ENCODE measurements at places on chromosomes 7 and 10. TPM values are rescaled to one million over a fixed set of nuclear protein-coding genes. Genes with fewer than 3 reads are reported as not detected.
A peak's percentile ranks its signal among the peaks of the same experiment; 100 is the strongest.

Gene CYP3A4
- total RNA-seq, result not detected

Gene TDRD1
- total RNA-seq, result not detected

Gene C10orf105
- total RNA-seq, result not detected

Gene GPER1
- total RNA-seq, result 2.3 TPM

Gene RPEL1
- total RNA-seq, result 0.13 TPM

Gene MMRN2
- total RNA-seq, result 82.2 TPM

Gene TMEM196
- not detected for total RNA-seq

Gene SMO
- 2.3 TPM for total RNA-seq

DNA sequence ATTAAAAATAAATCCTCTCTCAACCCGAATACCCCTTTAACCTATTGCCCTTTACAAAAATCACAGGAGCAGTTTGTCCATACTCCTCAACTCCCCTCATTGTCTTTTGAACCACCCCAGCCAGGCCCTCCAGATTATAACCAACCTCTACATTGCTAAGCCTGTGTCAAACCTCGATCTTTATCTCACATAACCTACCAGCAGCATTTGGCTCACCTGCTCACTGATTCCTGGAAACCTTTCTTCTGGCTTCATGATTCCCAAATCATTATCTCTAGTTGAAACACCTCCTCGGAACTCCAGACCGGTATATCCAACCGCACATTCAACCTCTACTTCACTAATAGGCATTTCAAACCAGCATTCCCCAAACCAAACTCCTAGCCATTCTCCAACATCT, 11.8 kb downstream of the SEC61G start:
- DNase-seq, result no peak

GRCh38 chr7:134021836-134022235, 105.3 kb upstream of the LRGUK start:
- DNase-seq, result no peak

- DNase-seq, result peak; percentile 24
Measured at GRCh38 chr7:150665089-150665748, 20.3 kb upstream of the GIMAP2 start.

GRCh38 chr7:106896231-106896630, 31.1 kb downstream of the PIK3CG start:
- DNase-seq, result no peak

- DNase-seq, result no peak
Measured at GRCh38 chr7:106125417-106125816, 13.3 kb upstream of the SYPL1 start.

DNA sequence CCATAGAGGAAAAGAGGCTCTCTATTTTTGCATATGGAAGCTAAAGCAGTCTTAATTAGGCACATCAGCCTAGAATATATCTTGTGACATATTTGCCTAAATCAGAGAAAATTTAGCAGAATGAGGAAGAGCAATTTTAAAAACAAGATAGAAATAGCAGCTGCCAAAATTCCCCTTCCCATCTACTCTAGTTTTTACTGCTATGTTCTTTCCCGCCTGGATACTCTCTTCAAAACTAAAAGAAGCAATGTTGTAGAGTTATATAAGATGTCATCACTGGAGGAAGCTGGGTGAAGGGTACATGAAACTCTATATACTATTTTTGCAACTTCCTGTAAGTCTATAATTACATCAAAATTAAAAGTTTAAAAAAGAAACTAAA, 87.0 kb downstream of the ARMH3 start:
- DNase-seq, result no peak

DNA sequence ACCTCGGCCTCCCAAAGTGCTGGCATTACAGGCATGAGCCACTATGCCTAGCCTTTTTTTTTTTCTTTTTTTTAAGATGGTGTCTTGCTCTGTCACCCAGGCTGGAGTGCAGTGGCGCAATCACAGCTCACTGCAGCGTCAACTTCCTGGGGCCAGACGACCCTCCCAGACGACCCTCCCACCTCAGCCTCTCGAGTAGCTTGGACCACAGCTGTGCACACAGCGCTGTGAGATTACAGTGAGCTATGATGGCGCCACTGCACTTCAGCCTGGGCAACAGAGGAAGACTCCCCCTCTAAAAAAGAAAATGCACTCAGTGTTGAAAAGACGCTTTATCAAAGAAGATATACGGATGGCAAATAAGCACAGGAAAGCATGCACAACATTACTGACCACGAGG, 16.5 kb upstream of the WIPI2 start:
- no peak for DNase-seq

DNA sequence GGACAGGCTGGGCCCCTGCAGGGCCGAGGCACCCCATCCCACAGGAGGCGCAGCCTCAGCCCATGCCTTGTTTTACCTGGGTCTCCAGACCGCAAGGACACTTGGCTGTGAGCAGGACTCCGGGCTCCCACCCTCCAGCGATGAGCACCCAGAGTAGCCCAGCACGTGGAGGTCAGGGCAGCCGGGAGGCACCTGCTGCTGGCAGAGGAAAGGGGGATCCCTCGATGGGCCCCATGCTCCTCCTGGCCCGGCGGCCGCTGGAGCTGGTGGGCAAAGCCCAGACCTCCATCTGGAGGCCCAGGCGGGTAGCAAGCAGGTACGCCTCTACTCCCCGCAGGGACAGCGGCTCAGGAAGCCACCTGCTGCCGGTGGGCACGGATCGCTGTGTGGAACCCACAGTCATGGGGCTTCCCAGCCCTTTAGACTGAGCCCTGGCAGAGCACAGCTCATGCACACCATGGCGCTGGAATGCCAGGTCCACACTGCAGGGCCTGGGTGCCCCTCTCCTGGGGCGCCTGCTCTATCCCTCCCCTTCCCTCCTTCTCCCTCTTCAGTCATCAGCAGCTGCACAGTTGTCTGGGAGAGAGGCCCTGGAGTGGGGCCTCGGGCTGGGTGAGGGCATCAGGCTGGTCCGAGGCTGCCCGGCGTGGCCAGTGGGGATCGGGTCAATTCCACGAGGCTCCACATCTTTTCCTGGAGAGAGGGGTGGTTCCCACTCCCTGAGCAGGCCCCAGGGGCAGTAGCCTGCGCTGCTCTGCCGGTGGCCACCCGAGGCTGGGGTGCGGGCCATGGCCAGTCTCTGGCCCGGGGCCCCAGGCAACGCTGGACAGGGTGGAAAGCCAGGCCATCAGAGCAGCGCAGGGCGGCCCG, 65.7 kb downstream of the PWWP2B start:
- DNase-seq, result no peak

DNA sequence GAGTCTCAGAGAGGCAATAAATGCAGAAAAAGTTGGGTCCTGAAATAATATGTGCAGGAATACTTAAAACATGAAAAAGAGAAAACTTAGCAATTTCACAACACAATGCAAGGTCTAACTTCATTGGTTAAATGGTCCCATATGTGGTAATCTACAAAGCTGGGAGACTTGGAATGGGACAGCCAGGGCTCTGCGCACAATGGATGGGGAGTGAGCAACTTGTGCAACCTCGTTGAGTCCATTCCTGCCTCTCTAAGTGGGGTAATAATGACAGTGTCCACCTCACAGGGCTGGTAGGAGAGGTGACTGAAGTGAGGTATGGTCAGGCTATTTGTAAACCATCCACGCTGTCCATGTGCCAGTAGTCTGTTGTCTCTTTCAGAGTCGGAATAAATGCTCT, 11.8 kb upstream of the EMX2 start:
- DNase-seq, result no peak

DNA sequence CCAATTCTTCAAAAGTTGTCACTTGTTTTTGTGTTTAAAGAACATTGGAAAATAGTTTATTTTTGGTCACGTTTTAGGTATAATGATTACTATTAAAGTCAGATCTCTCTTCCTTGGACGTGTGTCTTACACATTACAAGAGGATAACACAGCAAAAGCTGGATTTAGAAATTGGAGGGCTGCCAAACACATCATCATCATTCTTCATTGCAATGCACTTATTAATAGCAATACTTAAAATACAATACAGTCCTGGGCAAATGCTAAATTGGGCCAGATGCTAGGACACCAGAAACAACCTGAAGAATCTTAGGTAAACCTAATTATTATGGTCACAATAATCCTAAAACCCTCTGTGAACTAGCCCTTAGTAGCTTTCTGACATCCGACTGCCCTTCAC, 303.6 kb downstream of the DGKB start:
- DNase-seq, result no peak

DNA sequence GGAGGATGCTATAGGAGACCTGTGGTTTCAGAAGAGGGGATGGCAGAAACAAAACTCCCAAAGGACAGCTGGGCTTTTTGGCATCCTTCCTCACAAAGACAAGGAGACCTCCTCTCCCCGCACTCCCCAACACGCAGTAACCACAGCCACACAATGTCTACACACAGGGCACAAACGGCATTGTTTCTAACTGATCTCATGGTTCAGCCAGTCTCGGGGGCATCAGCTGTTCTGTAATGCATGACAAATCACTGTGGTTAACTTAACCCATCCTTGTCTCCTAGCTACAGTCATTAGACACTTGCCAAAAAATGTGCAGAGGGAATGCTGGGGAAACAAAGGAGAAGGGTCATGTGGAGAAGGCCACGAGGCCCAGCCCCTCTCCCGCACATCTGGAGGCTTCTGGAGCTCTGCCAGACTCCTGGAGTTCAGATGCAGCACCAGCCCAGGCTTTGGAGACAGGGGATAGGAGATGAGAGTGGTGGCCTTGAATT, 7.6 kb upstream of the ADAMTS14 start:
- no peak for DNase-seq

DNA sequence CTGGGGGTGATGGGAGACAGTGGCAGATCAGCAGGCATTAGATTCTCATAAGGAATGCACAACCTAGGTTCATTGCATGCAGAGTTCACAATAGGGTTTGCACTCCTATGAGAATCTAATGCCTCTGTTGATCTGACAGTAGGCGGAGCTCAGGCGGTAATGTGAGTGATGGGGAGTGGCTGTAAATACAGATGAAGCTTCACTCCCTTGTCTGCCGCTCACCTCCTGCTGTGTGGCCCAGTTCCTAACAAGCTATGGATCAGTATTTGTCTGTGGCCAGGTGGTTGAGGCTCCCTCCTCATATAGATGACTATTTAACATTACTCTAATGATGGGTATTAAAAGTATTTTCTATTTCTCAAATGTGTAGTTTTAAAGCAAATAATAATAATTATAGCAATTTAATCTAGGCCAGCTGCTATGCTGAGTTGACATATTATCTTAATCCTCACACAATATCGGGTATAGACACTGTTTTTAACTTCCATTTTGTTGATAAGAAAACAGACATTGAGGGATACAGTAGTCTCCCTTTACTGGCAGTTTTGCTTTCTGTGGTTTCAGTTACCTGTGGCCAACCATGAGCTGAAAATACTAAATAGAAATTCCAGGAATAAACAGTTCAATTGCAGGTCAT, 39.9 kb downstream of the KIF20B start:
- DNase-seq, result no peak

GRCh38 chr7:45524445-45524844, 49.7 kb upstream of the ADCY1 start:
- no peak for DNase-seq

- no peak for DNase-seq
Measured at GRCh38 chr7:80929619-80930018, 10.8 kb upstream of the SEMA3C start.

- DNase-seq, result no peak
Measured at GRCh38 chr7:75987805-75988567, 6.4 kb downstream of the TMEM120A start.

DNA sequence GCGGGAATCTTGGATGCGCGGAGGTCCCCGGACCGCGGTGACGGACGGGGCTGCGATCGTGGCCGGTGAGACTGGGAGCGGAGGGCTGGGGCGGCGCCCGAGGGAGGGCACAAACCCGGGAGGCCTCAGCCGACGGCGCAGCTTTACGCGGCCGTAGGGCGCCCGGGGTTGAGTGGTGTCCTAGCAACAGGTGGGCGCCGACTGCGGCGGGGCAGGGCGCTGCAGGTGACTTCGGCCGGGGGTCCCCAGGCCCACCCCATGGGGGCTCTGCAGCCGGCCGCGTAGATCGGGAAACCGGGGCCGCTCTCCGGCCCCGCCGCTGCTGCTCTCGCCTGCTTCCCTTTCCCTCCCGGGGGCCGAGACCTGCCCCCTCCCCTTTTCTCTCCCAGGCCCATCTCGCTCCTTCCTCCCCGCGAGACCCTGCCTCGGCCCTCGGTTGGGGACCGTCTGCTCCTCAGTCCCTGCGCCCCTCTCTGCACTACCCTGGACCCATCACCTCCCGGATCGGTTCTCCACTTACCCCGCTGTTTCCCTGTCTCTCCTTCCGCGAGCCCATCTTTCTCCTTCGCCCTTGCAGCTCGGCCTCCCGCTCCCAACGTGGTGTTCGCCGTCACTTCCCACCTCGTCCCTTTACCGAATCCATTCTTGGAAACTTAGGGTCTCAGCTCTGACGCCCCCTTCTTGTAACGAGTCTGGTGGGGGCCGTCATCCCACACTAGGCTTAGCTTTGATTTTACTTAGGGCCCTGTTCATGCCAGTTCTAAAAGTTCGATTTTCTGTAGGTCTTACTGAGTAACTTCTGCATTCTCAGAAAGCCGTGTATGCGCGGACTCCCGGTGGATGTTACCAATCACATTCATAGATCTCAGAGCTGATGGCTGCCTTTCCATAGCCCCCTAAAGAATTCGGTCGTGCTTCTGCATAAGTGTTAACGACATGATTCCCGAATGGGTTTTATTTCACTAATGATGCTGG, 18.5 kb upstream of the ACBD5 start:
- no peak for DNase-seq

DNA sequence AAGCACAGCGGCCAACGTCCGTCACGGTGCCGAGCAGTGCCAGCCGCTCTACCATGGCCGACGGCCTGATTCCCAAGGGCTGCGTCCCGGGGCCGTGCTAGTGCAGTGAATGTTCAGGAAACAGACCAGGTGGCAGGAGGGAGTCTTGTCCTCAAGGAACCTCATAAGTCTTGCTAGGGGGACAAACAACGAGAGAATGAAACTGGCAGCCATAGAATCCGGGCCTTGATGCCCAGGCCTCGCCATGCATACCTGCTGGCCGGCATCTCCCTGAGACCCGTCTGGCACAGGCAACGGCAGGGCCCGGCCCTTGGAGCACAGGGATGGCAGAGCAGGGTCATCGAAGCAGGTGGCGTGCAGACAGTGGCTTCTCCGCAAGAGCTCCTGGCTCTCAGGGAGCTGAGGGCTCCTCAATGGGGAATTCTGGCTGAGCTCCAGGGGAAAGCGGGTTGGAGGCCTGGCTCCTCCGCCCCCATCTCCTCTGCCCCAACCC, 58.8 kb downstream of the DIP2C start:
- no peak for DNase-seq

- no peak for DNase-seq
Measured at GRCh38 chr7:3591219-3591618, 290.2 kb downstream of the SDK1 start.

- DNase-seq, result no peak
Measured at GRCh38 chr7:48365010-48365409, 193.8 kb downstream of the ABCA13 start.

Measured in dermis microvascular lymphatic vessel endothelial cell (primary cell).